ENCODE measurements at places on chromosomes 5 and 9.

DNA sequence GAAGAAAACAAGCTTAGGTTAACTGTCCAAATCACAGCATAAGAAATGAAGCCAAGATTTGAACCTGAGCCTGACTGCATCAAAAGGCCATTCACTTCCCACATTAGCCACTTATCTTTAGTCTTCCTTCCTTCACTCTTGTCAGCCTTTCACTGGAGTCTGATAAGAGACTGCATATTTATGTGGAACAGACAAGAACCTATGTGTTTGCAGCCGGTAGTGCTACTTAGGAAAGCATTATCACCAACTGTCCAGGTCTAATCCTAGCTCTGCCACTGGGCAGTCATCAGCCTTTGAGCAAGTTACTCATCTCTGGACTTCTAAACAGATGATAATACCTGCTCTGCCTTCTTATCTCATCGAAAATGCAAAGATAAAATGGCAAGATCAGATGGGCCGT, 12.1 kb upstream of the ATP6V0E1 start:
- H3K27ac ChIP-seq, result no peak overlapping the region
- H3K4me3 ChIP-seq, result no peak overlapping the region
- H3K4me1 ChIP-seq, result no peaks in the 10 kb centered on the region

DNA sequence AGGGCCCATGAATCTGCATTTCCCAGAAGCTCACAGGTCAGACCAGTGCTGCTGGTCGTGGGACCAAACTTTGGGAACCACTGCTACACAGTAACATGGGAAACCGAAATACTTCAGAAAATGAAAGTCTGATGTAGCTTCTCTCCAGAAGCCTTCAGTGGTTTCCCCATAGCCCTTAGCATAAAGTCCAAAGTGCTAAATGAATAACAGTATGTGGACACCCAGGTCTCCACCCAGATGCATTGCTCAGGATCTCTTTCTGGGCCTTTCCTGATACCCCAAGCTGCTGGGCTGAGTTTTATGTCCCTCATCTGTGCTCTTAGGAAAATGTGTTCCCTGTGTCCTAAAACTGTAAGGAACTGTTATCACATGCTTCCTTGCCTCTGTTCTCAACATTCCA, 100.4 kb downstream of the NFIB start:
- no peaks in the 10 kb centered on the region for H3K36me3 ChIP-seq
- H3K27me3 ChIP-seq, result no peaks in the 10 kb centered on the region
- no peak overlapping the region for H3K27ac ChIP-seq
- no peak for DNase-seq
- H3K4me3 ChIP-seq, result no peak overlapping the region
- H3K4me1 ChIP-seq, result no peaks in the 10 kb centered on the region

- no peaks in the 10 kb centered on the region for H3K27me3 ChIP-seq
- no peak overlapping the region for H3K27ac ChIP-seq
- no peaks in the 10 kb centered on the region for H3K36me3 ChIP-seq
- H3K4me3 ChIP-seq, result no peak overlapping the region
- no peak for DNase-seq
Measured at GRCh38 chr9:20659474-20659967, 24.5 kb upstream of the FOCAD start.

DNA sequence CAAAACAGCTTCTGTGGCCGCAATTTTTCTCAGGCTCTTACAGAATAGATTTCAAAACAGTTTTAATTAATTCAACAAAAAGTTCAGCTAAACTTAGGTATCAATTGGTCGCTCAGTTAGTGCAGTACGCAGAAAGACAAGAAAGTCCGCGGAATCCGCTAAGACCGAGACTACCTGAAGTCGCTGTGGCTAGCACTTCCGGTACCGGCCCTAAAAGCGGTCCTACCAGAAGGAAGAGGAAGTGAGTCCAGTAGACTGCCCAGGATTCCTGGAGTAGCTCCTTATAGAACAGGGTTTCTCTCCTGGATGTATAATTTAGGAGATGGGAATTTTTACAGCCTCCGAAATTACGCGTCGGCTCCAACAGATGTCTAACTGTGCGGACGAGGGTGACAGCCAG, 16.6 kb upstream of the PCDHB2 start:
- H3K4me3 ChIP-seq, result no peak overlapping the region
- no peaks in the 10 kb centered on the region for H3K27me3 ChIP-seq
- DNase-seq, result no peak
- H3K27ac ChIP-seq, result no peak overlapping the region
- H3K36me3 ChIP-seq, result no peaks in the 10 kb centered on the region

- DNase-seq, result no peak
- no peak overlapping the region for H3K27ac ChIP-seq
- no peaks in the 10 kb centered on the region for H3K4me1 ChIP-seq
Measured at GRCh38 chr5:62149879-62150278, 156.1 kb upstream of the KIF2A start.

DNA sequence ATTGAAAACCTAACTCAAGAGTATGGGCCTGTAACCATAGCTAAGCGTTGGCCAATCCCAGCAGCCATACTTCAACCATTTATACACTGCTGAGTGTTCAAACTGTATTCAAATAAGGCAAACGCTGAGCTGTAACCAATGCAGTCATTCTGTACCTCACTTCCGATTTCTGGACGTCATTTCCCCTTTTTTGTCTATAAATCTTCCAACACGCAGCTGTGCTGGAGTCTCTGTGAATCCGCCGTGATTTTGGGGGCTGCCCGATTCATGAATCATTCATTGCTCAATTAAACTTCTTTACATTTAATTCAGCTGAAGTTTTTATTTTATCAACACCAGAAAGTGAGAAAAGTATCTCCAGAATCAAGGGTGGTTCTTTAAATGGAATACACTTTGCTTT, 31.7 kb downstream of the MTX3 start:
- H3K4me3 ChIP-seq, result no peak overlapping the region
- H3K27ac ChIP-seq, result no peak overlapping the region
- no peak for DNase-seq
- no peaks in the 10 kb centered on the region for H3K4me1 ChIP-seq

DNA sequence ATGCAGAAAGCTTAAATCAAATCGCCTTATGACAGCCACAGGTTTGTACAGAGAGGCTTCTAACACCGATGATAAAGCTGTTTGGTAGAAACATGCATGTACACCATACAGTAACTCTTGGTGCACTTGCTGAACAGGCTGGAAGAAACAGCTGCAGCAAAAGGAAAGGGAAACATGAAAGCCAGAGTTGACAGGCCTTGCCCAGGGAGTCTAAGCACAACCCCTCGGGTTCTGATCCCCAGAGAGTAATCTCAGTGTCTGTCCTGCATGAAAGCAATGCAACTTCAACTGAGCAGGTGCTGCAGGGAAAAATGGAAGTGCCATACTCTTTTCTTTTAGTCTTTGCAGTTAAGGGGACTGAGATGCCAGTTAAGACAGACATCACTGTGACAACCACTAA, 419.9 kb downstream of the BNC2 start:
- H3K36me3 ChIP-seq, result no peaks in the 10 kb centered on the region
- no peak for DNase-seq
- no peaks in the 10 kb centered on the region for H3K27me3 ChIP-seq
- H3K4me3 ChIP-seq, result no peak overlapping the region
- H3K4me1 ChIP-seq, result no peaks in the 10 kb centered on the region

DNA sequence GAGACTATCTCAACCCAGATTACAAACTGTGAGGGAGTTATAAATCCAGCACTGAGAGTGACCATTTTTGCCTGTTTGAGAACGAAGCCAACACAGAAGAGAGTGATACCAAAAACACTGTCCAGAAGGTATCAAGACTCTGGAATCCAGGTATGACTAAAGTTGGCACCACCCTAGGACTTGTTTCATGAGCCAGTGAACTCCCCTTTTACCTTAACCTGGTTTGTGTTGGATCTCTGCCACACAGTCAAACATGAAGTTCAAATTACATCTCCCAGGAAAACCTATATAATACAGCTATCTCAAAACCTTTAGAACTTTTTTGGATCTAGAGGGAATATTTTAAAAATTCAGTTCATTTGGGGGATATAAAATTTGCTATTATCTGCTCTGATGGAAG, 11.4 kb downstream of the ZBTB5 start:
- H3K27me3 ChIP-seq, result no peaks in the 10 kb centered on the region
- no peak overlapping the region for H3K4me3 ChIP-seq
- H3K36me3 ChIP-seq, result no peaks in the 10 kb centered on the region
- no peak overlapping the region for H3K27ac ChIP-seq
- peaks cover 11% of the 10 kb centered on the region for H3K4me1 ChIP-seq

DNA sequence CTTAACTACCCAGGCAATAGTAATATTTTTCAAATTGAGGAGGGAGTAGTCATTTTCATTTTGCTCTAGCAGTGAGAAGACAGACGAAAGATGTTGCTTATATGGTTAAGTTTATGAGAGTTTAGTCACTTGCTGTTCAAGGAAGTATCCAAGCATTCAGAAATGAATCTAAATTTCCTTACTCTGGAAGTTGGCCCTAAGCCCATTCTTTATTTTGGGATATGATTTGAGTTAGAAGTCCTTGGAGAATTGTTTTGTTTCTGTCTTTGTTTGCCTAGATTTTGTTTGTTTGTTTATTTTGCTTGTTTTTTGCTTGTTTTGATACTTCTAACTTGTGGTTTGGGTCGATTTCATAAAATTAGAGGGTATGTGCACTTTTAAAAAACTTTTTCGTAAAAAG, 146.4 kb upstream of the FGF10 start:
- no peaks in the 10 kb centered on the region for H3K36me3 ChIP-seq
- H3K4me1 ChIP-seq, result no peaks in the 10 kb centered on the region
- no peak overlapping the region for H3K27ac ChIP-seq
- DNase-seq, result no peak
- H3K27me3 ChIP-seq, result no peaks in the 10 kb centered on the region
- no peak overlapping the region for H3K4me3 ChIP-seq
